ENCODE measurements at places on chromosomes 4 and X. TPM values are rescaled to one million over a fixed set of nuclear protein-coding genes. Genes with fewer than 3 reads are reported as not detected.
A peak's percentile ranks its signal among the peaks of the same experiment; 100 is the strongest.

The LEF1 gene
- 0.42 TPM for total RNA-seq

The FREM3 gene
- not detected for total RNA-seq

The FAM13A gene
- total RNA-seq: 27.2 TPM

The SPINK2 gene
- total RNA-seq: not detected

The TLR10 gene
- total RNA-seq: 0.17 TPM

The CFAP47 gene
- total RNA-seq: not detected

The VCX2 gene
- total RNA-seq: not detected

The TEC gene
- 1.5 TPM for total RNA-seq

The NHS gene
- 7.1 TPM for total RNA-seq

The ARHGEF38 gene
- total RNA-seq: not detected

The PRRG1 gene
- 4.8 TPM for total RNA-seq

GRCh38 chr4:95505151-95505550 is 43.6 kb downstream of the UNC5C start:
- DNase-seq: no peak

DNA sequence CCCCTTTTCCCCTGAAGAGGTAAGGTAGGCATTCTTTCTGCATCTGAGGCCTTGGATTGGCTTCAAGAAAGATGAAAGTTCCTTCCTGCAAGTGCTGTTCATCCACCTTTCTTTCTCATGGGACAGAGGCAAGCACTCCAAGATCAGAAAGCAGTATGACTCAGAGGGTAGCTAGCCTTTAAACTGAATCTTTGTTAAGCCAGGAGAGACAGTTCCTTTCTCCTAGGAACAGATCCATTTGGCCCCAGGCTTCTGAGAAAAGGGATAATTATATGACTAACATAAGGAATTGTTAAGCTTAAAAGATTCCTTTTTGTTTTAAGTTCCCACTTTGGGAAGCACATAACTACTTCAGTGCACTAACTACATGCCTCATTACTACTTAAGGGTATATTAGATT is 192.0 kb downstream of the PPP3CA start:
- DNase-seq: no peak

GRCh38 chr4:10353110-10353509 is 104.1 kb downstream of the ZNF518B start:
- no peak for DNase-seq

- no peak for DNase-seq
Measured at GRCh38 chr4:88697588-88698329, at the start of gene NAP1L5. Gene NAP1L5, minus strand, starts transcription at chr4:88697829. Its CDS starts 75 bp downstream, at chr4:88697754.

- DNase-seq: peak; percentile 45
Measured at GRCh38 chr4:13537011-13537831, 7.1 kb downstream of the NKX3-2 start.

GRCh38 chr4:2829321-2829932 is 14.2 kb upstream of the ADD1 start:
- DNase-seq: no peak

GRCh38 chrX:68534691-68535090 is 35.8 kb downstream of the YIPF6 start:
- no peak for DNase-seq

DNA sequence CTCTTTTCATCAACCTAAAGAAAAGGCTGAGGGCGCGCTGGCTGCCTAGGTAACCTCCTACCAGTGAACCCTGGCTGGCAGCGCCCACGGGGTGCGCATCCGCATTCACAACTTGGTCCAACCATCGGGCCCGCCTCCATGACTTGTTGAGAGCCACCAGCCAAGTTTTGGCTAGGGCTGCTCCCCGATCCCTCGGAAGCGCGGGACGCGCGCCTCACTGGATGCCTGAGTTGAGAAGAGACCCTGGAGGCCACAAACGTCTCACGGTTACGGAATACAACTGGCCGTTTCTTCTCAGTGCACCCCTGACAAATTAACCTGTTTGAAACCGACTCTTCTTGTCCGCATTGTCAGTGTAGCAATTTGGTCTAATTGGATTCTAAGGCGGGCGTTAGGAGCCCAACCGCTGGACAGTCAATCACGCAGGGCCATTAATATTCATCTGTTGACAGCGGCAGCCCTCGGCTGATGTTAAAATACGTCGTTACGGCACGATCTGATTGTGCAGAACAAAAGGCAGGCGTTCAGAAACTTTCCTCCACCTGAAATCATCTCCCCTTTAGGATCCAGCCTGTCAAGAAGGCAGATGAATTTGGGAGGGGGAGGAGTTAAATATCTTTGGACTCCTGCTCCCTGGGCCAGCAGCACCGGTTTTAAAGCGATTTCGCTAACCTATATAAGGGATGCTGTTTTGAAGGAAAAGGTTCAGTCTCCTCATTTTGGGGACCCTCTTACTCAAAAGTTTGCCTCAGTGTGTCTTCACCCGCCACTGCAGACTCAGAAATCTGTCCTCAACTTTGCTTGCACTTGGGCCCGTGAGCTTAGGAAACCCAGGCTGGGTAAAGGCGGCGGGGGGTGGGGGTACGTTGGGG is 1.2 kb downstream of the GPC3 start:
- no peak for DNase-seq

GRCh38 chr4:120056246-120056645 is 10.4 kb downstream of the MAD2L1 start:
- DNase-seq: no peak

DNA sequence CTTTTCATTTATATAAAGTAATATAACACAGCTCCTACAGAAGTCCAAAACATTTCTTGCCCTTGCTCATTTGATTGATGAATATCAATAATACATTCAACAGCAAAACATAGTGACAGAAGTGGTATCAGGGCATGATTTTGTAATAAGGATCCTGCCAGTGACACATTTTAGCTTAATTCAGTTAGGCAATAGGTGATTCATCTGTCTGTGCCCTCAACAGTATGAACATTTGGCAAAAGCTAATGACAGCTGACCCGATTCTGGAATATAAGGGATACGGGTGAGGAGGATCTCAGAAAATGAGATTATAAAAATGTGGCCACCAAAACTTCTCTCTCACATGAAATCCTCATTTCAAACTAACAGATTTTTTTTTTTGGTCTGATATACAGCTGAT is 294.0 kb downstream of the CAMK2D start:
- no peak for DNase-seq

GRCh38 chr4:145898466-145898865 is 40.2 kb downstream of the ZNF827 start:
- DNase-seq: no peak

- DNase-seq: no peak
Measured at GRCh38 chr4:89254847-89255246, 52.8 kb downstream of the GPRIN3 start.

- no peak for DNase-seq
Measured at GRCh38 chrX:101171883-101172400, 47.6 kb upstream of the DRP2 start.

GRCh38 chrX:38929966-38930421 is 128.7 kb downstream of the MID1IP1 start:
- DNase-seq: no peak

GRCh38 chr4:57158221-57158620 is 48.0 kb upstream of the IGFBP7 start:
- no peak for DNase-seq

- no peak for DNase-seq
Measured at GRCh38 chr4:78002260-78002659, 54.9 kb upstream of the FRAS1 start.

- DNase-seq: no peak
Measured at GRCh38 chr4:167966143-167966542, 126.2 kb upstream of the ANXA10 start.

- DNase-seq: no peak
Measured at GRCh38 chr4:141891260-141892120, 255.1 kb downstream of the IL15 start.

DNA sequence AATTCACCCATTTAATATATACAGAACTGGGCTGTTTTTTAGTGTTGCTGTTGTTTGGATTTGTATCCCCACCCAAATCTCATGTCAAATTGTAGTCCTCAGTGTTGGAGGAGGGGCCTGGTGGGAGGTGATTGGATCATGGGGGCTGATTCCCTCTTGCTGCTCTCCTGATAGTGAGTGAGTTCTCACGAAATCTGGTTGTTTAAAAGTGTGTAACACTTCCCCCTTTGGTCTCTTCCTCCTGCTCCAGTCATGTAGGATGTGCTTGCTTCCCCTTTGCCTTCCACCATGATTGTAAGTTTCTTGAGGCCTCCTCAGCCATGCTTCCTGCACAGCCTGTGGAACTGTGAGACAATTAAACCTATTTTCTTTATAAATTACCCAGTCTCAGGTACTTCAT is 141.6 kb upstream of the AADAT start:
- DNase-seq: no peak

- no peak for DNase-seq
Measured at GRCh38 chr4:6198278-6198677, 2.1 kb downstream of the JAKMIP1 start.

GRCh38 chr4:8164194-8164565 is 5.6 kb upstream of the ABLIM2 start:
- DNase-seq: no peak

DNA sequence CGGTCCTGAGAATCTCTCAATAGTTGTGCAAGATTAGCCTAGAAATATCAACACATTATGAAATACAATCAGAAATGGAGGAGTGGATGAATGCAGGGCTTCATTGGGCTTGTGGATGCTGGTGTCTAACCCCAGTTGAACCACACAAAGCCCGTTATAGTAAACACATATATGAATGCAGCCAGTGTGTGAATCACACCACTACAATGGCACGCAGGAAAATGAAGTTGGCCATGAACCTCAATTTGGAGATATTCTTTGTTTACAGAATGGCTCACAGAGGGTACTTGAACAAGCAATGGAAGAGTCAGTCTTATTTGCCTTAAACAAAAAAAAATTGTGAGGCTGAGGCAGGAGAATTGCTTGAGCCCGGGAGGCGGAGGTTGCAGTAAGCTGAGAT is 57.8 kb downstream of the SOD3 start:
- DNase-seq: no peak

DNA sequence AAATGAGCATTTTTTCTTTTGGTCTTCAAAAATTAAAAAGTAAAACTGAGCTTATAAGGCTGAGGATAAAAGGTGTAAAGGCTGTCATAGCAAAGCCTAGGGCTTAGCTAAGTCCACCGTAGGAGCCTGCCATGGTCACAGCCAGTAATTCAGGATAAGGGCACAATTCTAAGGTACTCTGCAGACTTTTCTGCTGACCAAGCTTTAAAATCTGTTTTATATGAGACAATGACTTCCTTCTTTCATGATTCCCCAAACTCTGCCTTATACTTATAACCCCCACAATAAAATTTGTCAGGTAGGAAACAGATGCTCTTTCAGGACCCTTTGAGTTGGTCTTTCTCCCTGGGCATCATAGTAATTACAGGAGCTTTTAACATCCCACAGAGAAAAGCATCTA is 138.5 kb downstream of the COL4A6 start:
- DNase-seq: no peak

GRCh38 chrX:148517176-148517575 is 16.8 kb downstream of the AFF2 start:
- DNase-seq: no peak

GRCh38 chrX:123175366-123176122 is 8.5 kb upstream of the GRIA3 start:
- no peak for DNase-seq

GRCh38 chr4:108210989-108211835 is 42.5 kb upstream of the LEF1 start:
- no peak for DNase-seq

GRCh38 chr4:147528054-147528453 is 47.2 kb downstream of the EDNRA start:
- no peak for DNase-seq

- no peak for DNase-seq
Measured at GRCh38 chr4:13261486-13262257, 222.5 kb downstream of the RAB28 start.

DNA sequence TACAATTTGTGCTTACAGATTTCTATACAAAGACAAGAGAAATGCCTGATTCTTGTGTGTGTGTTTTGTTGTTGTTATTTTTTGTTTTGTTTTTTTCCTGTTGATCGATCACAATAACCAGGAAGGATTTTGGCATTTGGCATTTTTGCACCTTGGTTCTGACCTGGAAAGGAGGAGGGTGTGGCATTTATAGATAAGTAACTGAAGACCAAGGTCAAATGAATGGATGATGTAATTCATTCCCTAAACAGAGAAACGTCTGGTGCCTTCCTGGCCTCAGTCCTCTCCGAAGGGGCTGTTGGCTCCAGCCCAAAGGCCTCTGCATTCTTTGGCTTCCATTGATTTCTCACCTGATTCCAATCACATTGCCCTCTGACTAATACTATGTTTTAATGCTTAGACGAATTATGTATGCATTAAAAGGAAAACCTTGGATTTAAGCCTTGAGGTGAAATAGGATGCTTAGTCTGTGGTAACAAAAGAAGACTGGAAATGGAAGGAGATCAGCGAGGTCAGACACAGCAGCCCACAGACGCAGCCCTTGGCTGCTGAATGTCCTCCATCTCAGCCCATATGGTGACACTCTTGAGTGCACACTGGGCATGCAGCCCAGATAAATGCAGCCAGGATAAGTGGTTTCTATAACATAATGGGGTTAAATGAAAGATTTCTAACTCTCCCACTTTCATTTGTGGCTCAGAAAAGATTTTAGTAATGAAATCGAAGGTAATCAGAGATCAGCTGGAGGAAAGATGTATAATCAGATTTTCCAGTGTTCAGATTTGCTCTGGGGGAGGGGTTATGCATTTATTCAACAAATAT is 60.5 kb upstream of the TRIM2 start:
- no peak for DNase-seq

- DNase-seq: no peak
Measured at GRCh38 chr4:154516318-154517029, 24.9 kb upstream of the DCHS2 start.

DNA sequence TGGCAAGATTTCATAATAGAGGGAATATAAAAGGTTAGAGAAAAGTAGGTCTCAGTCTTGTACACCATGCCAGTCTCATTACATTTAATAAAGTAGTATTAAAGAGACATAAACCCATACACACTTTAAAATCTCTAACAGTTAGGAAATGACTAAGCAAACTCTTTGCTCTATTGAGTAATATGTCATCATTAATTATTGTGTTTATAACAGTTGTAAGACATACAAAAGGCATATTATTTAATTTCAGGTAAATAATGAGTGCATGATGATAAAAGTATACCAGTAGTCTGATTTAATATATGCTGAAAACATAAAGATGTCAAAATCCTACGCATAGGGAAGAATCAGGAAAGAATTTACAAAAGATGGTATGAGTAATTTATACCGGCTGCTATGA is 31.0 kb upstream of the FGG start:
- no peak for DNase-seq

Measured in esophagus muscularis mucosa (tissue), 4 donors.